ENCODE measurements at places on chromosomes 11 and 22.
A peak's percentile ranks its signal among the peaks of the same experiment; 100 is the strongest.

GRCh38 chr11:27234043-27234668 is 128.9 kb downstream of the CCDC34 start:
- no peak for DNase-seq

DNA sequence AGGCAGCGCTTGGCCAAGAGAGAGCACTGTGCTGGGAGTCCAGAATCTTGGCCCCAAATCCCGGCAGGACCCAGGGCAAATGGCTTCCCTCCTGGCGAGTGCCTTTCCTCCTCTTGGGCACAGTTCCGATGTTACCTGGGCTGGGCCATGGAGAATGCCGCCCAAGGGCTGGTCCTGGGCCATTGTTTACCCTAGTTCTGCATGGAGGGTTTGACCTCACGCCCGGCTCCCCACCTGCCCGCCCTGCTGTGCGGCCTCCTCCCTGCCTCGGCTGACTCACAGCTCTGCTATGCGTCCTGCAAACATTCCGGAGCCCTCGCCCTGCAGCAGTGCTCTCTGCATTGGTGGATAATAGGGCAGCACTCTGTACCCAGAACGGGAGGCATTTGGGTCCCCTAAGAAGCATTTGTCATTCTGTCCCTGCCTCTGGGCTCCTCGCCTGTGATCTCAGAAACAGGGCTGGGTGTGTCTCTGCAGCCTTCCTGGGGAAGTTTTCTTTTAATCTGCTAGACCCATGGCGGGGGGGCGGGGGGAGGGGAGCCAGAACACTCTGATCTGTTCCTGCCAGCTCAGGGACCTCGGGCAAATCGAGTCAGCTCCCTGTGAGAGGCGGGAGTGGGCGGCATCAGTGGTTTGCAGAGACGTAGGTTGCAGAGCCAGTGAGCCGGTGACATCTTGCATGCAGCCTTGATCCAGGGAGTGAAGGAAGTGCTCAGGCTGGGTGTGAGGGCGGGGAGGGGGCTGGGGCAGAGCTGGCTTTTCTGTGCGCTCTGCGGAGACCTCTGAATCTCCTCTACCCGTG is 32.9 kb upstream of the SMIM38 start:
- DNase-seq, result peak; percentile 96

- DNase-seq, result no peak
These were observed 611 bp upstream of the USP2 start for GRCh38 chr11:119382101-119382500.

DNA sequence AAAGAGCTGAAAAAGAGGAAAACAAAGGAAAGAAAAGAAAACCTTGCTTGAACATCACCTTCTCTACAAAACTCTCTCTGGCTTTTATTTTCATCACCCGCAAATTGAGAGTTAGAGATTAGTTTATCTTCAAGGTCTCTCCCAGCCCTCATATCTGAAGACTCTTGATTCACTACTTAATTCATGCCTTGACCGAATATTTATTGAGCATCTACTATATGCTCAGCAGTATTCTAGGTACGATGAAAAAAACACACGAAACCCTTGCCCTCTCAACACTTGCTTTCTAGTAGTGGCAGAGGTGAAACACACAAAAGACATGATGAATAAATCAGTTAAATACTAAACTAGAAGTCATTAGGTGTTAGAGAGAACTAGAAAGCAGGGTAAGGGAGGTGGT is 150.6 kb upstream of the CADM1 start:
- DNase-seq, result no peak

GRCh38 chr11:69194956-69195355 is 39.2 kb downstream of the SMIM38 start:
- no peak for DNase-seq

- DNase-seq, result no peak
These were observed 46.1 kb upstream of the OR4B1 start for GRCh38 chr11:48170241-48171233.

DNA sequence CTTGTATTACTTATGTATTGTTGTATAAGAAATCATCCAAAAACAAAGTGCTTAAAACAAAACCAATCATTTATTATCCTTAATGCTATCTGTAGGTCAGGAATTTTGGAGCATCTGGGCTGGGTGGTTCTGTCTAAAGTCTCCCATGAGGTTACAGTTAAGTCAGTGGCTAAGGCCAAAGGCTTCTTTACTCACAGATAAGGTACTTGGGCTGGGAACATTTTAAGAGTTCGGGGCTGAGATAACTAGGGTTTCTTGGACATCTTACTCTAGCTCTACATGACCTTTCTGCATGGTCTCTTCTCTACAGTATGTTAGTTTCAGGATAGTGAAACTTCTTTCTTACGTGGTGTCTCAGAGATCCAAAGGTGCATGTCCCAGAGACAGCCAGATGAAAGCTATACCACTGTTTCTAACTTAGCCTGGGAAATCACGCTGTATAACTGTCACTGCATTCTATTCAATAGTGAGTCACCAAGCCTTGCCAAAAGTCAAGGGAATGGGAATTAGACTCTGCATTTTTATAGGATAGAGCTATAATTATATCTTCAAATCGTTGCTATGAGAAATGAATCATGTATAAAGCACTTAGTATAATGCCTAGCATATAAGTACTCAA is 29.6 kb downstream of the SOX6 start:
- no peak for DNase-seq

DNA sequence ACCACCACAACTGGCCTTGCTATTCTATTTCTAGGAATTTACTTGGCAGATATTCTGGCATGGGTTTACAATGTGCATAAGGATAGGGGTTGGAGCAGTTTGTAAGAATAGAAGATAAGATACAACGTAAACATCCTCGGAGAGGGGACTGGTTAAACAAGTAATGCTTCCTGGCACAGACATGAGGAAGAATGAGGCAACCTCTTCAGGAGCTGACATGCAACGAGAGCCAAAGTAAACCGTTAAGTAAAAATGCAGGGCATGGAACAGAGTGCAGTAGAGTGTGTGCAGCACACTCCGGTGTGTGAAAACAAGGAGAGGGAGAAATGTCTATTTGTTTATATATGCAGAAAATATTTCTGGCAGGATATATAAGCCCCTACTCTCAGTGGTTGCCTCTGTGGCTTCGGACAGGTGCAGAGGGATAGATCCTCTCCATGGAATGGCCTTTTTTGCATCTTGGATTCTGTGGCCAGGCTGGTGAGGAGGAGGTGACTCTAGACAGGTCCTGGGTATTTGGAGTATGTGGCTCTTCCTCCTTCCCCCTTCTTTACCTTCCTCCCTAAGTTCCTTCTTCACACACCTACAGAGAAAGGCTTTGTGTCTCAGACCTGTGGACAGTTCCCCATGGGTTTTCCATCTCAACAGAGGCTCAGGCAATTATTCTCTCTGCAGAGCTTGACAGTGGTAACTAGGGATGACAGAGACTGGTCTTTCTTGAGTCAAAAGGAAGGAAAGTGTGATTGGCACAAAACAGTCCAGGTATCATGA is 2.5 kb downstream of the RAB36 start:
- peak; percentile 13 for DNase-seq

DNA sequence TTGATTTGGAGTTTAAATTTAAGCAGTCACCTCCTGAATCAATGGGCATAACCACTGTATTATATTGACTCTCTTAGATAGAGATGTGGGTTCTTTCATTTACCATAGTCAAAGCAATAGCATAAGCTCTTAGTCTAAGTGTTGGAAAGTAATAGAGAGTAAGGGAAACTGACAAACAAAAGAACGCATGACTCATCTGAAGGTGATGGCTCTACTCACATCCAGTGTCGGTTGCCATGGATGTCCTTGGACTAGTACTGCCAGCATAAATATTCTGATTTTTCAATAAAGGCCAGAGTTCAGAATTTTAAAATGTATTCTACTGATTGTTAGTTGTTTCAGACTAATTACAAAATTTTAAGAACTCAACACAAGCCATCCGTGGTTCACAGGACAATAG is 444.9 kb upstream of the DDI1 start:
- DNase-seq, result no peak

DNA sequence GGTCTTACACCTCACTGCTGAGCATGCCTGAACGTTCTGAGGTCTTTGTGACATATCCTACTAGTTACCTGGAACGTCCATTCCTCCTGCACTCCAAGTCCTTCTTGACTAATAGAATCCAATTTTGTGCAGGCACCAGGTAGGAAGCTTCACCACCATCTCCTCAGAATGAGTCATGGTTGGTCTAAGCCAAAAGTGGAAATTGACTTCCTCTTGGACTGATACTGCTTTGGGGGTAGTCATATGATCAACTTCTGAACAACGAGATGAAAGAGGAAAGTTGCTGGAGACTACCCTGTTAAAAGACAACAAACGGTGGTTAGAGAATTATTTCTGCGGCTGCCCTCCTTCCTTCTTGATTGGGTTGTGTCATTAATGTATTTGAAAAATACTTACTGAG is 374.2 kb upstream of the LARGE1 start:
- DNase-seq, result no peak

DNA sequence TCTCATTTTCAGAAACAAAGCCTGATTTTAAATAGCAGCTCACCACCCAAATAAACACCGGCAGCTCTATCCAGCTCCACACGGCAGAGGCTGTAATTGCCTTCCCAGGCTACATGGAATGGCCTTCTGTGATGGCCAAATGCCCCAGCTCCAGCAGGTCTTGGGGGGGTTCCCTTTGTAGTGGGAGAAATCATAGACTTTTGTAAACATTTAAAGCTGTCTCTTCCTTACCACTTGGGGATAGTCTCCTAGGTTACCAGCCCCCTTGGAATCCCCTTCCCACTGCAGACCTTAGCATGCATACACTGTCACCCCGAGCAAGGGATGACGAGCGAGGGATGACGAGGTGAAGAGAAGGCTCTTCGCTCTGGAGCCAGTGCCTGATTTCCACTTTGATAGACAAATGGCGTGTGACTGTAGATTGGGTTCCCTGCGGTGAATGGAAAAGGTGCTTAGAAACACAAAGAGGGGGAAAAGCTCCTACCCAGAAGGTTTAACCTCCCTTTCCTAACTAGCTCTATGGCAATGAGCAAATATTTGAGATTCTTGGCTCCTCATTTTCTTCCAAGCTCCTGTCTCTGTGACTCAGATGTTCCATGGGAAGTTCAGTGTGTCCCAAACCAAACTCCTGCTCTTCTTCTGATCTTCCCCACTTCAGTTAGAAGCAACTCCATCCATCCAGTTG is 108.0 kb upstream of the CADM1 start:
- no peak for DNase-seq
